ENCODE measurements at places on chromosomes 13 and 19.

DNA sequence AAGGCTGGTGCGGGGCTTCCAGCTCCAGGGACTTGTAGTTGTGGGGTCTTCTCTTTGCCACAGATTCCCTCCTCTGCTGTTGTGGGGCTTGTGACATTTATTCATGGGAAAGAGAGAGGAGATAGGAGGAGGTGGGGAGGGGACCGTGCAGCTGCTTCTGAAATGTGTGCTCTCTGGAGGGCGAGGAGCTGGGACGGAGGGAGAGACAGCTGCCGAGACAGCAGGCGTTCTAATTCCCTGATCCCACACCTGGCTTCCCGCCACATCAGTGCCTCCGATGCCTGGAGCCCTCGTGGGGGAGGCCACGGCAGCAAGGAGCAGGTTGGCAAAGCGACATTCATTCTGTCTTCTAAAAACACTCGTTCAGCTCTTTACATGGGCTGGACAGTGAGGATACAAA, 164.4 kb downstream of the USP12 start:
- DNase-seq: no peak

DNA sequence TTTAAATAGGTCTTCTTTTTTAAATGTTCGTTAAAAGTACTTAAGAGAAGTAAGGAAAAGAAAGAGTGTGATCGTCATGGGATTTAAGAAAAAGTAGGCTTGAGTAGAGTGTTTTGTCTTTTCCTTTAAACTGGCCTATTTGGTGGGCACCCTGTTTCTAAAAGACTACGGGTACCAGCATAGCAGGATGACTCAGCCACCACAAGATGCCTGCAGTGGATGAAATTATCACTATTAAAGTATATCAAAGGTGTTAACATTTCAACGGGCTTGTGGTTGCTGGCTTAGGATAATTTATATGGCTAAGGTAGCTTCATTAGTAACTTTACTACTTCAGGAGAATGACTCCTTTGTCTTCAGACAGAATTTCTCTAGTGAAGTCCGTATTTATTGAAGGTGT, 112.6 kb downstream of the STARD13 start:
- no peak for DNase-seq

GRCh38 chr13:43661161-43661830, 125.5 kb downstream of the ENOX1 start:
- no peak for DNase-seq

DNA sequence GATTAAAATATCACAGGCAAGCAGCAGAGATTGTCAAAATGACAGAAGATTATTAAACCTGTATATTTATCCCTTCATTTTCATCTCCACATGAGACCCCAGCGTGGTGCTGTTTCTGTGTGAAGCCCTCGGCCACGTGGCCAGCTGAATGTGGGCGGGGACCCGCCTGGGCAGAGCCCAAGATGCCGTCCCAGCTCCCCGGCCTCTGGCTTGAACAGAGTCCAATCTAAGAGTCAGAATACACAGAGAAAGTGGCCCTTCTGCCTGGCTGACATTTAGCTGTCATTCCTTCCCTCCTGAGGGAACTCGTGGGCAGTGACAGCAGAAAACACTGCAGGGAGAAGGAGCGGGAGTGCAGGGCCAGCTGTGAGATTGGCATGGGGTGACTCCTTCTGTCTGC, 34.9 kb upstream of the UQCRFS1 start:
- no peak for DNase-seq

DNA sequence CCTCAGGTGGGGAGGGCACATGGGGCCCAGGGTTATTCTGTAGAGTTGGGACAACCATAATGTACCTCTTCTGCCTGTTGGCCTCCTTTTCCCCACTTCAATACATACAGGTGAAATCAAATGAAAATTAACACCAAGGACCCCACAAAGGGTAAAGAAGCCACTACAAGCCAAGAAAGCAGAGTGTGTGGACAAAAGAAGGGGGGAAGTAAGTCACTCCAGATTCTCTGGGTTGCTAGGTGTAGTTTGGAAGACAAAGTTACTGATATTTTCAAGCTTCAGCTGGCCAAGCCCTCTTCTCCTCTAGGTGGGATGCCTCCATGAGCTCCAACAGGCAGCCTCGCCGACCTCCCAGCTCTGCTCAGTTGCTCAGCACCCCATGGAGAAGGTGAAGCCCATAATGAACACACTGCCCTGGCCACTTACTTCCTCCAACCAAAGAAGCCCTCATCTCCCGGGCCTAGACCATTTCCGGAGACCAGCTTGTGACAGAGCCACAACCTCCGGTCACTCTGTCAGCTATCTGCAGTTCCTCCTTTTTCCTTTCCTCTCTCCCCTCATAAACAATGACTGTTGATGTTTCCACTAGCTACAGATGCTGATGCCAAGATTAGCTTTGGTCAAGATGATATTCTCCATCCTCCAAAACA, 66.8 kb upstream of the MED4 start:
- DNase-seq: no peak

GRCh38 chr19:4352701-4353121, 9.3 kb downstream of the MPND start:
- DNase-seq: peak; percentile 43

GRCh38 chr19:17893766-17894165, 22.0 kb downstream of the SLC5A5 start:
- no peak for DNase-seq

DNA sequence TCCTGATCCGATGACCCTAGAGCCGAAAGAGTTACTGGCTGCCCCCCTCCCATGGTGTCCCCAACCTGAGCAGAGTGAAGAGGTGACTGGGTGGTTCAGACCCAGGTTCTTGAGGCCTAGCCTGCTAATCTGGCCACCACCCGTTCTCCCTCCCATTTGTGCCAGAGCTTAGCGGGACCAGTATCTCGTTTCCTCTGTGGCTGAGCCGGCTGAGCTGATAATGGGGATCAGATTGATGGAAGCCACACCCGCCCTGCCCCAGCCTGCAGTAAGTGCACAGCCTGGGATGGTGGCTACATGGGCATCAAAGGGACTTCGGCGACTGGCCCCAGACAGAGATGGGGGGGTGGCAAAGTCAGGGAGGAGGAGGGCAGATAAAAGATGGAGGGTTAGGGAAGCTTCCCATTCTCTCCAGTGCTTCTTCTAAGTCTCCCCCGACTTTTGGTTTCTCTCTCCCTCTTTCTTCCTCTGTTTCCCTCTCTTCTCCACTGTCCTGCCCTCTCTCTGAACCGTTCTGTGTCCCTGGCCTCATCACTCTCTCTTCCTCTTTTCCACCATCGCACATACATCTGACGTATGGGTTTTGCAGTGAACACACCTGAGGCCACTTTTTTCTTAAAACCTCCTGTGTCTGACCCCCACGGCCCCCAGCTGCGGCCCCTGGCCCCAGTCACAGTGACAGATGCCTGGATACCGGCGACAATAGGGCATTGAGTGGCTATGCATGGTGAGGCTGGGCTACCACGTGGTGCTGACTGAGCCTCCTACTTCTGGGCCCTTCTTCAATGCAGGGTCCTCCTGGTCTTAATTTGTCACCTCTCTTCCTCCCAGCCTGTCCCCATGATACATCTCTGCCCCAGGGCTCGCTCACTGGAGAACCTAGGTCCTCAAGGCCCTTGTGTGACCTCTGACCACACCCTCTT, 2.4 kb downstream of the ELAVL3 start:
- no peak for DNase-seq

- no peak for DNase-seq
These were observed 10.5 kb upstream of the RAP2A start for GRCh38 chr13:97423300-97424045.

GRCh38 chr19:4508698-4509097, 9.6 kb downstream of the PLIN4 start:
- no peak for DNase-seq

GRCh38 chr19:56144831-56145230, 3.7 kb downstream of the ZNF444 start:
- DNase-seq: no peak
